ENCODE measurements at places on chromosomes 3 and 15. TPM values are rescaled to one million over a fixed set of nuclear protein-coding genes. Genes with fewer than 3 reads are reported as not detected.

Gene DUOXA2
- total RNA-seq = 0.05 TPM

GRCh38 chr3:143090976-143091837 is 28.4 kb upstream of the CHST2 start:
- no peaks in the 10 kb centered on the region for H3K4me1 ChIP-seq
- no peaks in the 10 kb centered on the region for H3K36me3 ChIP-seq
- H3K27ac ChIP-seq = no peak overlapping the region
- no peaks in the 10 kb centered on the region for H3K27me3 ChIP-seq

Gene MORC1
- 0.05 TPM for total RNA-seq

Gene HRH1
- 1.6 TPM for total RNA-seq

Gene BRK1
- total RNA-seq = 124 TPM

DNA sequence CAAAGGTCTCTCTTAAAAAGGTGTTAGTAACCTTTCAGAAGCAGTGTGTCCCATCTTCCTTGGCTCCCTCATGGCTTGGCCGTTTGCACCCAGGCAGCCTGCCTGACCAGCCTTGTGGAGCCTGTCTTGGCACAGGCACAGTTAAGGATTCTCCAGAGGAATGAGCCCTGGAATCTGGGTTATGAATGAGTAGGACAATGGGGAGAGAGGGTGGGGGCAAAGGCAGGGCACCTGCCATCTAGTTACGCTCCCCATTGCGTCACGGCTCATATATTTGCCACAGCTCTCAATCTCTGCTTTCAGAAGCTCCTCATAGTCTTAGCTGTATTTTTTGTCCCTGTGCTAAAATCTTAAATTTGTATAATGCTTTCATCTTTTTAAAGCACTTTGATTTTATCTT is 50.6 kb downstream of the WDR76 start:
- H3K27me3 ChIP-seq = no peaks in the 10 kb centered on the region
- H3K27ac ChIP-seq = no peak overlapping the region
- no peak overlapping the region for H3K4me3 ChIP-seq
- no peaks in the 10 kb centered on the region for H3K4me1 ChIP-seq

Gene LRRC49
- 3.2 TPM for total RNA-seq

Gene ZIC1
- not detected for total RNA-seq

DNA sequence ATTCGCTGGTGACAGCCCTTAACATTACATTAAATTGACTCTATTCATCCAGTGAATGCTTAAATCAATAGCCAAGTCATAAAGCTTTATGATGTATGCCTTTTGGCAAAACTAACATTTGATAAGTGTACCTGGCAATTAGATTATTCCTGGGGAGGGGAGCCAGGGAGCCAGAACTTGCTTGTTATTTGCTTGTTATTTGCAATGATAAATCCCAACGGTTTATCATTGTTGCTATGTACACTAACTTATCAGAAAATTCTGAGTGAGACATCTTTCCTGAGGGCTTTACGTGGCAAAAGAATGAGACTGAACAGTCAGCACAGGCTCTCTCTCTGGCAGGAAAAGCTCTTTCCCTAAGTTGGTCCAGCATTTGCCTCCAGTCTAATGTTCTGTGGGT is 35.8 kb upstream of the FBN1 start:
- H3K36me3 ChIP-seq = no peaks in the 10 kb centered on the region
- no peaks in the 10 kb centered on the region for H3K27me3 ChIP-seq
- no peaks in the 10 kb centered on the region for H3K4me1 ChIP-seq
- no peak overlapping the region for H3K4me3 ChIP-seq
- DNase-seq = no peak

Gene MESP1
- total RNA-seq = 0.38 TPM

- no peaks in the 10 kb centered on the region for H3K36me3 ChIP-seq
- H3K27ac ChIP-seq = no peak overlapping the region
- H3K4me1 ChIP-seq = no peaks in the 10 kb centered on the region
- H3K27me3 ChIP-seq = no peaks in the 10 kb centered on the region
These were observed 216.1 kb downstream of the OPA1 start for GRCh38 chr3:193809106-193809505.

Gene BTLA
- 19.4 TPM for total RNA-seq

Gene C3orf52
- 9.9 TPM for total RNA-seq

DNA sequence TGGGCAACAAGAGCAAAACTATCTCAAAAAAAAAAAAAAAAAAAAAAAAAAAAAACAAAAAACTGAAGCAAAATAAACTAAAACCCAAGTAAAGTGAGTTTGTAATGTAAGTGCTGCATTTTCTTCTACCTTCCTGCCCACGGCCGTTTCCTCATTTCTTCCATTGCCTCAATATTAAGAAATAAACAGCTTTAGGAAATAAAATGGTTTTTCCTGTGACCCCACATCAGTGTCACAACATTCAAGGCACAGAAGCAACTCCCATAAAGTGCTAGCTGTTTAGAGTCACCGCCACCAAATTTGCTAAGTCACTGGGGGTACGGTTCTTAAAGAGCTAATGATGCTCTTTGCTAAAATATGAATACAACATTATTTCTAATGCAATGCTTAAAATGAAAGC is 3.3 kb downstream of the PKM start:
- H3K4me1 ChIP-seq = peaks cover 50% of the 10 kb centered on the region
- no peak for DNase-seq
- no peaks in the 10 kb centered on the region for H3K27me3 ChIP-seq
- peak overlapping the region; percentile 75 for H3K27ac ChIP-seq
